Stimulated activated CD4-positive, alpha-beta T cell treated with anti-CD3 and anti-CD28 coated beads, TNF-alpha, amount 100 ng/mL, for 24 hours (primary cell): ENCODE measurements at places on chromosomes 13 and 19.

- DNase-seq: no peak
These were observed 6.9 kb downstream of the MKNK2 start for GRCh38 chr19:2043961-2044708.

- no peak for DNase-seq
These were observed 85.6 kb upstream of the MCF2L start for GRCh38 chr13:112883241-112883945.

DNA sequence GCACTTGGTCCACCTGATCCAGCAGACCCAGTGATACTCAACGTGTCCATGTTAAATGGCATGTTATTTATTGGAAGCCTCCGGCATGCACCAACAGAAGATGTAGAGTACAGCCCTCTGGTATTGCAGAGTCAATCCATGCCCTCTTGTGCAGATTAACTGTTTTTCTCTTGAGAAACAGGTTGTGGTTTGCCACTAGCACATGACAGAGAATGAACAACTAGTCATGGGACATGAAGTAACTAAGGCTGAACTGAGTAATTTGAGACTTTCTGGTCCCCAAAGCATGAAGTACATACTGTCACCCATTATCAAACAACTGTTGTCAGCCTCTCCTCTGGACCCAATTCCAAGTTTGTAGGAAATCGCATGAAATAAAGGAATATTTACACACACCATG, 3.2 kb downstream of the ZNF562 start:
- DNase-seq: no peak

DNA sequence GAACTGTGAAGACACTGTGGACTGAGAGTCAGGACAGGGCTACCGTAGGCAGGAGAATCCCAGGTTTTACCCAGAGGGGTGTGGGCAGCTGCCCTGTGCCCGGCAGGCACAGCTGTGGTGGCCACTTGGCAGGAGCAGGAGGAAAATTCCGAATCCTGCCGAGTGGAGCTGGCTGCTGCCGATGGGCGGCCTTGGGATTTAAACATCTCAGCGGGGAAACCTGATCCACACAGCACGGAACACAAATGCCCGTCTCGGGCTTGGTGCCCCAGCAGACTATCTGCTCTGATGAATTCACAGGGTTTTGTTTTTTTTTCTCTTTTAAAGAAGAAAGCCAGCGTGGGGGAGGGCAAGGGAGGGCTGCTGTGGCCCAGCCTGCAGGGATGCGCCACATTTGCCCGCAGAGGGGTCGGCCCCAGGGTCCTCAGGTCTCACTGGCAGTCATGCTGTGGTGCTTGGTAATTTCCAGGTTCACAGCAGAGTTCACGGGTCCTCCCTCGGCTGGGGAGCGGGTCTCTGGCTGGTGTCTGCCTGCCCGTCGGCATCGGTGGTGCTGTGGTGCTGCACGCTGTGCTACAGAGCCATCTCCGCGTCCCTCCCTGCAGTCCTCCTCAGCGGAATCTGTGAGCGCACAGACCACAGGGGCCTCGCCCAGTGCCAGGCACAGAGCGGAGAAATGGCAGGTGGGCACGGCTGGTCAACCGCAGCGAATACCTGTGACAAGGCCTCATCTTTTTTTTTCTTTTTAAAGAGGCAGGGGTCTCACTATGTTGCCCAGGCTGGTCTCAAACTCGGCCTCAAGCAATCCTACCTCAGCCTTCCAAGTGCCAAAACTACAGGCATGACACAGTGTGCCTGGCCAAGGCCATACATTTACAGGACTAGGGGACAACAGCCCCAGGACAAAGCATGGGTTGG, 28.1 kb downstream of the MPND start:
- no peak for DNase-seq

- DNase-seq: no peak
These were observed 104.5 kb upstream of the SLC15A1 start for GRCh38 chr13:98856983-98857382.

- no peak for DNase-seq
These were observed 754 bp upstream of the SIX5 start for GRCh38 chr19:45769821-45770191.

- DNase-seq: no peak
These were observed 11.6 kb downstream of the ZNF160 start for GRCh38 chr19:53091413-53092254.

GRCh38 chr13:46951516-46951915, 54.7 kb upstream of the HTR2A start:
- DNase-seq: no peak

DNA sequence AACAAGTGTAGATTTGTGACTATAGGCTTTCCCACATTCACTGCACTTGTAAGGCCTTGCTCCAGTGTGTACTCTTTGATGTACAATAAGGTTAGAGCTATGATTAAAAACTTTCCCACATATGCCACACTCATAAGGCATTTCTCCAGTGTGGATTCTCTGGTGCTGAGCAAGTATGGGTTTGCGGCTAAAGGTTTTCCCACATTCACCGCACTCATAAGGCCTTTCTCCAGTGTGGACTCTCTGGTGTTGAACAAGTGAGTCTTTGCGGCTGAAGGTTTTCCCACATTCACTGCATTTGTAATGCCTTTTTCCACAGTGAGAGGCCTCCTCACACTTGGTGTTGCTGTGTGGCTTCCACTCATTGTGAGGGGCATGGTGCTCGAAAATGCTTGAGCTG, 3.7 kb downstream of the ZNF772 start:
- no peak for DNase-seq

DNA sequence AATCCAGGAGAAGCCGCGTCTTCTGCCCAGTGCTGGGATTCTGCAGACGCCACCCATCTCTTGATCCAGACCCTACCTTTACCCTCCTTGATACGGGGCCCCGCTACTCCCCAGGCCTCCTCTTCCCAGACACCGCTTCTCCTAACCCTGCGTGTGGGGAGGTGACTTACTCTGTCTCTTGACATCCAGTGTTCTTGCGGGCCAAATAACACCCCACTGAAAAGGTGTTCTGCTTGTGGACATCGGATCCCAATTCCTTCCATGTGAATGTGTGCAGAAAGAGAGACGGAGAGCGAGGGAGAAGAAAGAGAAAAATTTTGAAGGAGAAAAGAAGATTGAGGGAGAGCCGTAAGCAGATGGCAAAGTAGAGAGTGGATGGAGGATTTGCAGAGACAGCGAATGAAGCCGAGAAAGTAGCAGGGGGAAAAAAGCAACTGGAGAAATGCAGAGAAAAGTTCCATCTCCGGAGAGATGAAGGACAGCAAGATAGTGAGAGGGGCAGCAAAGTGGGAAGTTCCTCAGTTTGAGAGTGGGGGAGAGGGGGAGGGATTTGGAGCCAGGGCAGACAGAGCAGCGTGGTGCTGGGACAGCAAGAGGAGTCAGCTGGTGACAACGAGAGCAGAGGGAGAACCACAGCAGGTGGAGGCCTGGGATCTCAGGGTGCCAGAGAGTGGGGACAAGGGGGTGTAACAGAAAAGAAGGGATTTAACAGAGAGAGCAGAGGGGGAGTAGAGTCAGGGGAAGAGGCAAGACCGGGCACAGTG, 814 bp downstream of the ZNF480 start:
- DNase-seq: no peak

DNA sequence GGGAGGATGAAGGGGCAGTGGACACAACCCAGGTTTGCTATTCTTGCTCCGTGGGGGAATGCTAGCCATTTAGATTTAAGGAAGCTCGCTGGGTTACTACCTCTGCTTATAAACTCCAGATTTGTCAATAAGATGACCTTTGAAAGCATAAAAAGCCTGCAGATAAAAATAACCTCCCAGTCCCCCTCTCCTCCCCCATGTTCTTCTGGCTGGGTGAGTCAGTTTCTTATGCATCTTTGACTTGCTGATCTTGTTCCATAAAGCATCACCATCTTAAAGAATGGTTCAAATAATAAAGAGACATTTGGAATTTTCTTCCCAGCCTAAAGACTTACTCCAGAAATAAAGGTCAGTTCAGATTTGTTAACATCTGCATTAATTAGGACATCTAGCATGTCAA, 118.3 kb upstream of the RNF113B start:
- DNase-seq: no peak

- no peak for DNase-seq
These were observed 8.6 kb downstream of the IZUMO2 start for GRCh38 chr19:50154529-50154928.
